Skin of body (tissue), 3 donors: ENCODE measurements at places on chromosomes 7 and 10.

GRCh38 chr7:21108182-21108581 lies 319.7 kb upstream of the SP4 start:
- DNase-seq, result no peak

GRCh38 chr7:133784486-133785001 lies 342.6 kb upstream of the LRGUK start:
- peak; percentile 26 for DNase-seq

- peak; percentile 68 for DNase-seq
These were observed 535 bp downstream of the BTRC start for GRCh38 chr10:101354328-101355071.

GRCh38 chr7:84675633-84676034 lies 481.0 kb upstream of the SEMA3A start:
- DNase-seq, result no peak

- no peak for DNase-seq
These were observed 53.3 kb downstream of the SH3PXD2A start for GRCh38 chr10:103802081-103802480.

GRCh38 chr10:119049777-119050176 lies 20.3 kb downstream of the NANOS1 start:
- DNase-seq, result no peak
